ENCODE measurements at places on chromosomes 12 and 14.
A peak's percentile ranks its signal among the peaks of the same experiment; 100 is the strongest.

DNA sequence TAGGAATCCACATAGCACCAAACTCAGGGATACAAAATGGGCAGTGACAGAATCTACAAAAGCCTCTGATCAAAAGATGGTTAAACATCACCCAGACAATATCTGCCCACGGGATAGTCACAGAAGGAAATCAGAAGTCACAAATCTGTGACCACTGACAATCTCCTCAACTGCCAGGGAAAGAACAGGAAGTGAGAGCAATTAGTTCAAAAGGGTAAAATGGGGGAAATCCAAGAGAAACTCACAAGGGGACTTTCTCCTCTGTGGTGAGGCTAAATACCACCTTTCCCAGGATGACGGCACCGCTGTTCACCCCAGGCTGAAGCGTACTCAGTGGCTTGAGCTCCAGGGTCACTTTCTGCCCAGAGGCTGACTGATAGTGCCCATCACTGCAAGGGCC is 10.7 kb downstream of the TTC5 start:
- DNase-seq = no peak

- DNase-seq = no peak
These were observed 52.3 kb upstream of the KCNA5 start for GRCh38 chr12:4991373-4991772.

DNA sequence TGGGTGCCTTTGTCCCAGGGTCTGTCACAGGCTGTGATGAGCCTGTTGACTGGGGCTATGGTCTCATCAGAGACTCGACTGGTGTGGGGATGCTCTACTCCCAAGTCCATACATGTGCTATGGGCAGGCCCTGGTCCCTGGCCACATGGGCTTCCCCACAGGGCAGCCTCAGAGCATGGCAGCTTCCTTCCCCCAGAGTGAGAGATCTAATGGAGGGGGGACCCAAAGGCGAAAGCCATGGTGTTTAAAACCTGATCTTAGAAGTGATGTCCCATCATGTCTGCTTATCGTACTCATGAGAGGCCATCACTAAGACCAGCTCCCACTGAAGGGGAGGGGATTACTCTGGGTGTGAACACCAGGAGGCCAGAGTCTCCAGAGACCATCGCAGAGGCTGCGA is 279.0 kb upstream of the RTL1 start:
- DNase-seq = no peak

DNA sequence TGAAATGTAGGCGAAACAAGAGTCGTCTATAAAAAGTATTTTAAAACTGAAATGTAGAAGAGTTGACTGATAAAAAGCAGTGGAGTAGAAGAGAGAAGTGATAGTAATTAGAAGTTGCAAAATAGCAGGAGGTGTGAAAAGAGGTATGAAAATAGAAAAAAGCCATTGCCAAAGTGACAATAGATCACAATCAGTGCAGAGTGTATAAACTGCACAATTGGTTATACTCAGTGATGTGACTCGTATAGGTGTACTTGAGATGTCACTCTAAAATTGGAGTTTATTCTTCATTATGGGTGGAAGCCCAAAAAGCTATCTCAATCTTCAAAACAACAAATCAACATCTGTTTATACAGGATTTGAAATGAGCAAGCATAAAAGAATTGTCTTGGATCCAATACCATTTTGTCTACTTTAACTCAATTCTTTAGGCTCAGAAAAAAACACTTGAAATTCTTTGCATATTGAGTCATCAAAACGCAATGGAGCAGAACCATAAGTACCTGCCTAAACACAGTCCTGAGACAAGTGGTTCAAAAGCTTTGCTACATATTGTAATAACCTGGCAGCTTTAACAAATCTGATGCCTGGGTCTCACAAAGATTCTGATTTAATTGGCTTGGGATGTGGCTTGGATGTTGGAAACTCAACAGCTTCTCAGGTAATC is 8.8 kb downstream of the IKBIP start:
- DNase-seq = no peak

DNA sequence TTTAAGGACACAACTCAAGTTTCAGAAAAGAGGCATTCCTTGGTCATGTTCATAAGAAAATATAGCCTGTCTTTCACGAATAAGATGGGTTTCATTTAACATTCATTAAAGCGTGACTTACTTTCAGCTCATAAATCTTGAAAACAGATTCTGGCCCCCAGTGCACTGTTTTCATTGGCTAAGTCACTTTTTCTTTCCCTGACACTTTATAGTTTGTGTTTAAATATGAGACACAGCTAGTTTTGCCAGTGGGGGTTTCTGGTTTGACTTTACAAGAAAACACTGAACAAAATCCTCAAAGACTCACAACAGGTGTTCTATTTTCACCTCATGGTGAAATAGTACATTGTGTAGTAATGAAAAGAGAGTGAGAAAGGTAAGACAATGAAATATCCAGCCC is 65.9 kb downstream of the PHLDA1 start:
- no peak for DNase-seq

DNA sequence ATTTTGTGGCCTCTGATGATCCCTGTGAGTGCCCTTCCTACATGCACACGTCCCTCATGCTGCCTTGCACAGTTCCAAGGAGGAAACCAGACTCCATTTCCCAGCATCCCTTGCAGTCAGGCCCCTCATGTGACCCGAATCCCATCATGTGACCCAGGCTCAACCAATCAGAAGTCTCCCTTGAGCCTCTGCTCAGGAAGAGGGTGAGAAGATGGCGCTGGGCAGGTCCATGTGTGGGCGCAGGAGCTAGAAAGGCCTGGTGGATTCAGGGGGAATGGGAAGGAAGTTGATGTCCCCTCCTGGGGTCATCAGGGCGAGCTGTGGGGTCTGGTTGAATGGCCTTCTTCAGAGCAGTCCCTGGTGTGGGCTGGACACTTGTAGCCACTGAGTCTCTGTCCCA is 240.5 kb downstream of the ADGRD1 start:
- DNase-seq = no peak

- DNase-seq = no peak
These were observed 198.0 kb downstream of the ADGRD1 start for GRCh38 chr12:131151558-131152345.

- no peak for DNase-seq
These were observed 81.7 kb upstream of the TMEM263 start for GRCh38 chr12:106873983-106874382.

DNA sequence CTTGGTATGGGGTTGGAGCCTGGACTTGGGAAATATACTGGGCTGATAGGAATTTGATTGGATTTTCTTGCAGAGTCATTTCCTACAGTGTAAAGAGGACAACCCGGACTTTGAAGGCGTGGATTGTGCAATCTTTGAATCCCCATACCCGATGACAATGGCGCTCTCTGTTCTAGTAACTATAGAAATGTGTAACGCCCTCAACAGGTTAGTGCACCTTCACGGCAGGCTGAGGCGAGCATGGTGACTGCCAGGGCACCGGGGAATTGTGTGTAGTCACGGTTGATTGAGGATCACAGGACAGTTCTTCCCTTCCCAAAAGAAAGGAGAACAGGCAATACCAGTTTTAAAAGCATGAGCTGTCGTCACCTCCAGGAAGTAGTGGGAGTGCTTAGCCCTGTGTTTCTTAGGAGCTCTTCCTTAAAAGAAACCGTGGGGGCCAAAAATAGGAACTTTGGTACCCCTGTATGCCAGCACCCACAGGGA is 58.3 kb downstream of the ANAPC7 start:
- DNase-seq = no peak

GRCh38 chr12:47302111-47302671 is 222.4 kb upstream of the AMIGO2 start:
- no peak for DNase-seq

GRCh38 chr12:122834921-122835749 is at the start of gene HIP1R:
Gene HIP1R (plus strand): TSS chr12:122835457. CDS start chr12:122835551, 94 bp downstream.
- no peak for DNase-seq

DNA sequence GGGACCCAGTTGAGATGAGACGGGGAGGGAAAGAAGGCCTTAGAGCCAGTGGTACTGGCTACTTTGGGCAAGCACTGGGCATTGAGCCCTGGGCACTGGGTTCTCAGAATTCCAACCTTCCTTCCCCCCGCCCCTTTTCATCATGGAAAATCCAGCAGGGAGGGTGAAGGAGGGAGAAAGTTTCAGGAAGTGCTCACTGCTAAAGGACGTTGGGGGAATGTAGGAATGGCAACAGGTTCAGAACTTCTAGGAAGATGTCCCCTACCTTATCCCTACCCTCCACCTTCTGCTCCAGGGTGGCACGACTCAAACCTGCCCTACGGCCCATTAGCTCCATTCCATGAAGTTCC is 4.2 kb upstream of the TNS2 start:
- no peak for DNase-seq

DNA sequence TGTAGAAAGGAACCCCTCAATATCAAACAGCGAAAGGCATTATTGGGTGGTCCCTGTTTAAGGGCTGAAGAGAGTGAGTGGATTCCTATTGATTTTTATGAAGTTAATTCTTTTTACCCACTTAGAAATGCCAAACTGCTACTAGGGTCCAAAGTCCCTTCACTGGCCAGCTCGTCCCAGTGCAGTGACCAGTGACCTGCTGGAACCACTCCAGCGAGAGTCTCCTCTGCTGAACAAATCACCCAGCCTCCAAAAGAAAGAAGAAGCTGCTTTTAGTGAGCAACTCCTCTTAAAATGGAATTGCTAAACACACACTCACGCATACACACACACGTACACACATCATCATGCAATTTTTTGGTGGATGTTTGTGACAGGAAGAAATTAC is 198.2 kb upstream of the PLEKHG7 start:
- no peak for DNase-seq

- no peak for DNase-seq
These were observed 151.3 kb downstream of the RAD51B start for GRCh38 chr14:67970923-67971322.

GRCh38 chr12:14303661-14304155 is 61.8 kb upstream of the ATF7IP start:
- no peak for DNase-seq

GRCh38 chr12:113469949-113470743 is 1.5 kb downstream of the LHX5 start:
- DNase-seq = no peak

DNA sequence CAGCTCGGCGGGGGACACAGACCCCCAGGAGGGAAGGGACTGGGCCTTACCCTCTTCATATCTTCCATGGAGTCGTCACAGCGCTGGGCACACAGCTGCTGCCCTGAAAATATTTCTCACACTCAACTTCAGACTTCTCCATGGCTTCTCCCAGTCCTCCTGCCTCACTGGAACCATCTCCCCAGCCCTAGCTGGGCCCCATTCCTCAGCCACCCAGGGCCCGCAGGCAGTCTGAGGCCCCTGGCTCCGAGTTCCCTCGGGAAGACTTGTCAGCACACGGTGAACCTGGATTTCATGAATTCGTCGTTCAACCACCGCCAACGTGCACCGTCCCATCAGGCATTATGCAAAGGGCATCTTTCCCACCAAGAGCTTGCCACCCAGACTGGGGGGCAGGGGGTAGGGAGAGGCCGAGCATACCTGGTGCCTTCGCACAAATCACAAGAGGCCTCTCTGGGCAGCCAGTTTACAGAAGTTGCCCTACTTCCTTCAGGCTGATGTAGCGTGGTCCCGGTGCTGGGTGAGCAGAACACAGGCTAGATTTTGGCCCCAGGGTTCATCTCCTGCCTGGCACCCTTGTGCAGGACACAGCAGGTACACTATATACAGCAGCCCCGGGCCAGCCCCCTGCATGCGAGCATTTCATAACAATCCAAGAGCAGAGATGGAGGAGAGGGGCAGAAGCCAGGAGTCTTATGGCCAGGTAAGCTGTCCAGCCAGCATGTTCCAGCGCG is 44.2 kb downstream of the LTBP2 start:
- DNase-seq = no peak

GRCh38 chr12:7295529-7295928 is 8.3 kb upstream of the ACSM4 start:
- no peak for DNase-seq

DNA sequence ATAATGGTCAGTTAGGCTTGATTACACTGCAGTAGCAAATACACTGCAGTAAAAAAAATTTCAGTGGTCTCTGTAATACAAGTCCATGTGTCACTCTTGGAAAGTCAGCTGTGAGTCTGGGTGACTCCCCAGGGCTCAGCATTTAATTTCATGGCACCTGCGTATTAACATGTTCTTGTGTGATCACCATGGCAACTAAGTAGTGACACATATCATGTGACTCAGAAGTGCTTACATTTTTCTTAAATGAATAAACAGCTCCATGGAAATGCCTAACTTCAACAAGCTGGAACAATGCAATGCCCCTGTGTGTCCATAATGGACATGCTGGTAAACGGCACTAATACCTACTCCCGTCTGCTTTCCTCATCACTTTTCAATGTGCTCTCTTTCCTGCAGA is 88.5 kb upstream of the ANO4 start:
- peak; percentile 21 for DNase-seq

DNA sequence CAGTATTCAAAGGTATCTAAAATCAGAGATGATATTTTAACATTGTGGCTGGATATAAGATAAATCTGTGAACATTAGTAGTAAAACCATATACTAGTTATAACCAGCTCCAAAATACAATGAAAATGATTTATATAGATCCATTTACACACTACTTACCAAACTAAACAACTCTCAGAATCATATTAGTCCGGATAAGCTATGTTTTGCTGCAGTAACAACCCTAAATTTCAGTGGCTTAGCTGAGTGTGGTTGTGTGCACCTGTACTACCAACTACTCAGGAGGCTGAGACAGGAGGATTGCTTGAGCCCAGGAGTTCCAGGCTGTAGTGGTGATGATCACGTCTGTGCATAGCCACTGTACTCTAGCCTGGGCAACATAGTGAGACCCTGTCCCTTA is 23.8 kb downstream of the ZDHHC17 start:
- no peak for DNase-seq

GRCh38 chr12:116361414-116362223 is 84.1 kb upstream of the MED13L start:
- no peak for DNase-seq

DNA sequence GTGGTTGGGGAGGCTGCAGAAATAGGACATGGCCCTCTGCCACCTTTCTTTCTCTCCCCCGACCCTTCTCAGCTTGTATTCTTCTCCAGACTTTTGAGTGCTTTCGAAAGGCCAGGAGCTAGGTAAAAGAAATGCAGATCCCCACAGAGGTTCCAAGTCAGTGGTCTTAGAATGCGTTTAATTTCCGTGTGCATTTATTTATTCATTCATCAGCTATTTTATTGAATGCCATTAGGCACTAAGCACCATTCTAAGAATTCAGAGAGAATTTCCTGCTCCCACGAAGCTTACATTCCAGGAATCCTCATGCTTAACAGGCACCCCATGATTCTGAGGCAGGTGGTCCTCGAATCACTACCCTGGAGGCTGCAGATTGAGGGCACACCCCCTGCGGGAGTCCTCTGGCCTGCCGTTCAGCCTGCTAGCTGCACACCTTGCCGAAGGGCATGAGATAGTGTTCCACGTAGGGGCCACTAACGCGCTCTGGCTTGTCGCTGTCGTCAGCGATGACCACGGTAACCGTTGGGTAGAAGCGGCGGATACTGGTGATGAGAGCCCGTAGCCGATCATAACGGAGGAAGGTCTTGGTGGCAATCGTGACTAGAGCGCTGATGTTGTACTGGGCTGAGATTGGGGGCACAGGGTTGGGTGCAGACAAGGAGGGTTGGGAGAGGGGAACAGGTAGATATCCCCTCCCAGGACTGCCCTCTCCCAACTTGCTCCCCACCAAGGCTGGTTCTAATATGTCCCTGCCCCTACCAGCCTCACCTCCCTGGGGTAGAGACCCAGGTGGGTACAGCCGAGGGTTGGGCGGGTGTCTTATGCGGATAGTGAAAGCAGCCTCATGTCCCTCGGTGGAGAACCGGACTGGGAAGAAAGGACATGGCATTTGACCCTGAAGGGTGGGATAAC is 4.5 kb downstream of the B4GALNT1 start:
- DNase-seq = no peak

- DNase-seq = no peak
These were observed 10.9 kb upstream of the OTX2 start for GRCh38 chr14:56821177-56821576.
